Activated T-cell treated with anti-CD3 and anti-CD28 coated beads for 4 hours (primary cell): ENCODE measurements at places on chromosomes 1 and 21.
A peak's percentile ranks its signal among the peaks of the same experiment; 100 is the strongest.

- no peak for DNase-seq
These were observed 1.1 kb downstream of the COL9A2 start for GRCh38 chr1:40315795-40316594.

GRCh38 chr1:118504221-118504644, 319.2 kb upstream of the SPAG17 start:
- no peak for DNase-seq

DNA sequence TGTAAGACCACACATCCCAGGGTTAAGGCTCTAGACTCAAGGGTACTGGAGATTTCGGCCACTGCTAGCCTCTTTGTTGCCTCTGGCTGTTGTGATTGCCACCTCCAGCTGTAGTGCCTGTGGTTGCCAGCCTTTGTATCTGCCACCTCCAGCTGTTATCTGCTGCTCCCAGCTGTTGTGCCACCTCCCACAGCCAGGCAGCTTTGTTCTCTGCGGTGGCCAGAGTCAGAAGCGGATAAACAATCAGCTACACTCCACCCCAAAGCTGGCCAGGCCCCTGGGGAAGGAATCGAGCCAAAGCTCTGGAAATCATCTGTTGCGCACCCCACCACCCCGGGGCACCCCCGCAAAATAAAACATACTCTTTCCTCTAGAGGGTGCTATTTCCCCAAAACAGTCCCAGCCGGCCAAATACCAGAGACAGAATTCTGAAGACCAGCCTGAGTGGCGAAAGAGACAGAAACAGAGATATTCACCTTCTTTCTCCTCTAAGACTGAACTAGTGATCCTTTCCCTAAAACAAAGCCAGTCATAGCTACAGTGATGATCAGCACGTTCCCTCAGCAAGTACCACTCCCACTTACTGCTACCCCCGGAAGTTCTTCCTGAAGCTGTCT, 14.8 kb upstream of the PIGM start:
- peak; percentile 18 for DNase-seq

- DNase-seq, result no peak
These were observed 57.2 kb downstream of the ERI3 start for GRCh38 chr1:44297695-44298400.

GRCh38 chr1:56586502-56586901, 7.1 kb upstream of the PLPP3 start:
- DNase-seq, result no peak

GRCh38 chr1:232597721-232598120, 32.2 kb downstream of the SIPA1L2 start:
- DNase-seq, result no peak

GRCh38 chr21:35932232-35932911, 128.0 kb downstream of the SETD4 start:
- no peak for DNase-seq

DNA sequence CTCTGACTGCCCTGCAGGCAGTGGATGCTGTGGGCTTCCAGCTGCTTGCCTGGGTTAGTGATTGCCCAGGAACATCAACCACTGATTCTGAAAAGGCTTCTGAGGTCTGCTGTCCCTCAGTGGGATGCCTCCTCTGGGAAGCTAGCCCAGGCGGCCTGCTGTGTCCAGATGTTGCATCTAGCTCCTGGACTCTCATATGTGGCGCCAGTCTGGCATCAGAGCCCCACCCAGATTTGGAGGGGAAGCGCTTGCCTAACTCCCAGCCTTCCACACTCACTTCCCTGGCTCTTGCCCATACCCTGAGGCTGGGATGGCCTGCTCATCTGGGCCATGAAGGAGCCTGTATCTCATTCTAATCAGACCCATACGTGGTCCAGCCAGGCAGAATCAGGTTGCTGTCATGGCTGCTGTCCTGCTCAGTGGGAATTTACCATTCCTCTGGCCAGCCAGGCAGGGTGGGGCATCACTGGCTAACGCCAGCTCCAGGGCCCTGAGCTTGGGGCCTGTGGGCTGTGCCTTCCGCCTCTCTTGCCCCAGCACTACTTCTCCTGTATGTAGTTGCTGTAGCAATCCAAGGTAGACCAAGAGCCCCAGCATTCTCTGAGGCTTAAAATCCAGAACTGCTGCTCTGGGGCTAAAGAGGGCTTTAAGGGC, 4.1 kb downstream of the CSF1 start:
- no peak for DNase-seq

DNA sequence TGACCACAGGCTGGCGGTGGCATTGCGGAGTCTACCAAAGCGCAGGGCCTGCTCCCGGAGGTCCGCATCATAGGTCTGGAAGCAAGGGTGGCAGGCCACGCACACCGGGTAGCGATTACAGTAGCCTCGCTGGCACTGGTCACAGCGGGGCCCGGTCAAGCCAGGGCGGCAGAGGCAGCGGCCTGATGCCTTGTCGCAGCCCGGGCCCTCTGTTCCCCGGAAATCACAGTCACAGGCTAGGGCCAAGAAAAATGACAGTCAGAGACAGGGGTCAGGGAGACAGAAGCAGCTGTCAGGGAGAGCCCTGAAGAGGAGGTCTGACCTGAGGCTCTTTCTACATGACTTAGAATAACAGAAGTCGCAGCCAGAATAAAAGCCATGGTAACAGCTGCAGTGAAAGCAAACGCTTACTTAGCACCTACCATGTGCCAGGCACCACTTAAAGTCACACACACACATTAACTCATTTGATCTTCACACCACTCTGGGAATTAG, 26.4 kb downstream of the LAMB3 start:
- no peak for DNase-seq

- no peak for DNase-seq
These were observed 57.3 kb upstream of the EFHD2 start for GRCh38 chr1:15352128-15352957.

GRCh38 chr1:66326867-66327266, 207.1 kb upstream of the SGIP1 start:
- no peak for DNase-seq

DNA sequence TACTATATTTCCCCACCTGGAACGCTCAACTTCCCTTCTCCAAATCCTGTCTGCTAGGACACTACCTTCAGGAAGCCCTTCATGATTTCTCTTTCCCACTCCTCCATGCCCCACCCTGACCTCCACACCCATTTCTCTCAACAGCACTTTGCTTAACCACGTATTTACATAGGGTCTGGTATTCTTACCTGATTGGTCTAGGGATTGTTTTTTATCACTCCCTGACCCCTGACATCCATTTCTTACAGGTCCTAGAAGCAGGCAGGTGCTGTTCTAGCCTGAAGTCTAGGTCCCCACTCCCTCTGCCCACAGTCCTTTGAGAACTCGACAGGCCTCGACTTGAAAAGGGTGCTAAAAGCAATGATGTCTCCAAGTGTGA, 47.5 kb downstream of the DMAP1 start:
- no peak for DNase-seq

DNA sequence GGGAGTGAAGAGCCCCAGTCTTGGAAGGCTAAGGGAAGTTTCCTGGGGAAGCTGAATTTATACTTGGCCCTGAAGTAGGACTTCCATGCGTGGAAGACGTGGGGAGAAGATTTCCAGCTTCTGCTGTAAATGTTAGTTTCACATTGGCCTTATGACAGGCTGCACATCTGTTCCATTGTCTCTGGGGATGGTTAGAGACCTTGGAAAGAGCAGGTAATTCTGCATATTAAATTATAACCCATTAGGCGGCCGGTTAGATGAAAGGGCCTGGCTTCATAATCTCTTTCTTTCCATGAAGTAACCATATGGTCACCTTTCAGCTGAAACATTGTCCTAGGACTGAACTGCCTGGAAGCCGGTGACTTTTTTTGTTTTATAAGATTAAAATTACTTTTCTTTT, 37.5 kb downstream of the DPT start:
- no peak for DNase-seq

- no peak for DNase-seq
These were observed 166.2 kb downstream of the TOMM20 start for GRCh38 chr1:234962340-234962989.

DNA sequence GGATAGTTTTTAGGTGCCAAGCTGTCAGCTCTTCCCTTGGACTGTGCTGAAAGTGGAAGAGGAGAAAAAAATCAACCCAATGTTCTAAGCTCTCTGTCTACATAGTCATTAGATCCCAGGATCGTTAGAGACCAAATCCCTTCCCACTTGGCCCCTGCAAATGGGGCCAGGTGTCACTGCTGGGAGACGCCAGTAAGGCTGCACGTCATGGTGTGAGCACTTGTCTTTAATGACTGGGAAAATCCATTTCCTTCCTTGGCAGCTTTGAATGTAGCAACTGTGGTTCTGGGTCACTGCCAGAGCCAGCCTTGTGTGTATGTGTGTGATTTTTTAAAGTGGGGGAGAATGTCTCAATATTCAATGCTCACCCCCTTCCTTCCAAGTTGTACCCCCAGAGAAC, 59.9 kb downstream of the MAN1C1 start:
- DNase-seq, result no peak

- DNase-seq, result no peak
These were observed 28.1 kb upstream of the ZYG11A start for GRCh38 chr1:52814465-52814864.

DNA sequence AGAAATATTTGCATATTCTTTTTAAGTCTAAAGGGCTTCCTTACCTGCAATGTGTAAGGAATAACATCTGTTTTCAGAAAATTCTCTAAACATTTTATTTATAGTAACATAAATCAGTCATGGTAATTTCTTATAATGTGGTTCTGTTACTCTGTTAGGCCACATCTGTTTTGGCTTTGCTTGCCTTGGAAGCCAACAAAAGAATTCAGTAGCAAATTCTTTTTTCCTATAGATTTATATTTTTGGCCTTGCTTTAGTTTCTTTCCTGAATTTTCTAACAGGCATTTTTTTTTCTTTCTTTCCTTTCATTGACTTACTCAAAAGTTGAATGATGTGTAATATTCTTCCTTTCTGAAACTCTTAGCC, 72.2 kb downstream of the OSBPL9 start:
- no peak for DNase-seq

DNA sequence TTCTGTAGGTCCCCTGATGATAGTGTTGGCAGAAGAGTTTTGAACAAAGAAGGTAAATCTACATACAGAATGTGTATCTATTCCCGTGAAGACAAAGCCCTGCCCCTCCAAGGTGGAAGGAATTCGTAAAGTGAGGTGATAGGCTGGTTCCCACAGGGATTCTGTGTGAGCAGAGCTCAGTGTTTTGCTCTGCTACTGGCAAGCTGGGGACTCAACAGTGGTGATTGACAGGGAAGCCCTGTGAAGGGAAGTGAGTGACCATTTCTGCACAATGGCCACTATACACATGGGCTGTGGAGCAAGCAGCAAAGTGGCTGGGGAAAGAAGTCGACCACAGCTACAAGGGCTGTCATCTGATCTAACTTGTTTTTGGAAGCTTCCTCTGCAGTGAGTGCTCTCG, 90.0 kb upstream of the LRRN2 start:
- DNase-seq, result no peak

GRCh38 chr21:29718081-29718815, 221.5 kb downstream of the GRIK1 start:
- no peak for DNase-seq

- DNase-seq, result no peak
These were observed 10.0 kb downstream of the ARMH1 start for GRCh38 chr1:44684525-44684924.

GRCh38 chr1:115430441-115431158, 92.6 kb upstream of the NGF start:
- DNase-seq, result no peak

GRCh38 chr1:46466477-46467182, 23.0 kb upstream of the DMBX1 start:
- DNase-seq, result no peak

- DNase-seq, result no peak
These were observed 12.4 kb upstream of the USP1 start for GRCh38 chr1:62424411-62424810.
